ENCODE measurements at places on chromosomes 7 and 10. TPM values are rescaled to one million over a fixed set of nuclear protein-coding genes. Genes with fewer than 3 reads are reported as not detected.

GRCh38 chr7:45685619-45686240 lies 111.6 kb downstream of the ADCY1 start:
- DNase-seq, result no peak

DNA sequence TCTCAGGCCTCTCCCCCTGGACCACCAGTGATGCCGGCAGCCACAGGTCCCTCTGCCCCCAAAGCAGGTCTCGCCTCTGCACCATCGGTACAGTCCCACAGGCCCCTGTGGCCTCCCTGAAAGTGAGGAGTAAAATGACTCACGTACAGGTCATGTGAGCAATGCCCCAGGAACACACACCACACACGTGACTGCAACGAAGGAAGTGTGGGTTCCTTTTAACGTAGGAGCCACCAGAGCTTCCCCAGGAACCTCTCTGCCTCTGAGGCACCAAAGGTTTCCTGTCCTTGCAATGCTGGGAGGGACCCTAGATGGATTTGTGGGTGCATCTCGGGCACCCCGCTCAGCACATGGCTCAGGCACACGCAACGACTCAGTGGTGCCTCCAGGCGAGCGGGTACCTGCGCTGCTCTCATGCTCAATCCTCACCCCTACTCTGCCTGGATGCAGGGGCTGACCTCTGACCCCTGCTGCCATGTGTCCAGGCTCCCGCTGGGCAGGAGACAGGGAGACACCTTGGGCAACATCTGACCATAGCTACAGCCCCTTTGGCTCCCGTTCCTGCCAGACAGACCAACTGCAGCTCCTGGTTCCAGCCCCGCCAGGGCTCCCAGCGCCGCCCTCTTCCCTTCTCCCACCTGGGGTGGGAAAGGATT lies 120.7 kb downstream of the PRKAG2 start:
- DNase-seq, result peak; percentile 39

DNA sequence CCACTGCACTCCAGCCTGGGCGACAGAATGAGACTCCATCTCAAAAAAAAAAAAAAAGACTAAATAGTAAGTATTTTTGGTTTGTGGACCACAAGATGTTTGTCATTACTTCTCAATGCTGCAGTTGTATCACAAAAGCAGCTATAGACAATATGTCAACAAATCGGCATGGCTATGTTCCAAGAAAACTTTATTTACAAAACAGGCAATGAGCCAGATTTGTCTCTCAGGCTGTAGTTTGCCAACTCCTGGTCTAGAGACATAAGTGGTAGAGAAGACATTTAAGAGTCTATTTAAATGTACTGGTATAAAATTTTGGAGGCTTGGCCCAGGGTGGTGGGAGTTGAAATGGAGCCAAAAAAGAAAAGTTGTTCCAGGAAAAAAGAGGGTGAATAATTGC lies 185.8 kb downstream of the SORCS1 start:
- no peak for DNase-seq

GRCh38 chr10:77919713-77920108 lies 6.8 kb downstream of the DLG5 start:
- no peak for DNase-seq

Gene ANKRD26
- 16.8 TPM for total RNA-seq

DNA sequence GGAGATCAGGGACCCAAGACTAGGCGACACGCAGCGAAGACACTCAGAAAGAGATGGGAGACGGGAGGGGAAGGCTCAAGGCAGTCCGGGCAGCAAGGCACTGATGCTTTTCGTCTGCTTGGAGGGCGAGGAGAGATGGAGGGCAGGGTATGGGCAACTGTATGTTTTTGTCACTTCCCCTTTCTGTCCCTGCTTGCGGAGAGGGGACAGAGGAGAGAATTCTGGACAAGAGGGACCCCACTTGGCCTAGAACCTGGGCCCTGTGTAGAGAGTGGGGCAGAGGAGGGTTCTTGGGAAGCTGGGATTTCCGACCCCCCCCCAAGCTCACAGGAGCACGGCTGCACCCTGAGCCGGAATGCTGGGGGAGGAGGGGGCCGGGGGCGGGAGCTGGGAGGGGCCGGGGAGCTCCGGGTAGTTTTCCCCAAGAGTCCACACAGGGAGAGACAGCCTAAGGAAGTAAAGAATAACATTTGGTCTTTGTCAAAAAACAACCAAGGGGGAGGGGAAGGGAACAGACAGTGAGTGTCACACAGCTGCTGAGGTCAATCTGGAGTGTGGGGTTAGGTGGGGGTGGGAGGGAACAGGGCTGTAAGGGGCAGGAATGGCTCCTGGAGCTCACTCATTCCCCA lies 1.8 kb downstream of the LRCH4 start:
- DNase-seq, result no peak

DNA sequence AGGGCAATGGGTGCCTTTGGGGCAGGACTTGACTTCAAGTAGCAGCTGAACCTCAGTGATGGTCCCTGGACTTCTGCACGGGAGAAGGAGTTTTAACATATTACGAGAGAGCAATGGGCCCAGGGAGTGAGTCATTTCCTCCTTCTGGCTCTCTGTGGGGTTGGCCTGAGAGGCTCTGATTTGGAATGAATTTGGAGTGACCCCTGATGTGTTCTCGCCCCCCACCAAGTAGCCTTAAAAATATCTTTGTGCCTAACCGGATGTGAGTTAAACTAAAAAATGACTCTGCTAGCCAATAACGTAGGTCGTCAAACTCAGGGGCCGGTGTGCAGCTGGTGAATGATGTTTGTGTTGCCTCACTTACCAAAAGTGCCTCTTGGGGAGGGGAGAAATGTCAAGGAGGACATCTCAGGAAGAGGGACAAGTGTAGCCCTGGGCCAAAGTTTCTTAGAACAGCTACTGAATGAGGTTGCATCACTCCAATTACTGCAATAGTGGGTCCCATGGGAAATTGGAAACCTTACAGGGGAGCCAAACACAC lies 656.6 kb downstream of the INHBA start:
- peak; percentile 37 for DNase-seq

- no peak for DNase-seq
Measured at GRCh38 chr10:64762861-64763260, 1241.7 kb downstream of the REEP3 start.

DNA sequence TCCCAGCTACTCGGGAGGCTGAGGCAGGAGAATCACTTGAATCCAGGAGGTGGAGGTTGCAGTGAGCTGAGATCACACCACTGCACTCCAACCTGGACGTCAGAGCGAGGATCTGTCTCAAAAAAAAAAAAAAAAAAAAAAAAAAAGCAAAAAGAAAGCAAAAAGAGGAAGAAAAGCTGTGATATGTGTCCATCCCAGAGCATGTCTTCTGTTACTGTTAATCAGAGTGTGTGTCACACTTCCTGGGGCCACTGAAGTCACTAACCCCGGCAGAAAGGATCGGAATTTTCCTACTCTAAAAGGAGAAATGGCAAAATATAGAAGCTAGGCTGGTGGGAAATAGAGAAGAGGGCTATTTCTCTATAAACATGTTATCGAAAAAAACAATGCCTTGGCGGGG lies 11.9 kb downstream of the PIK3AP1 start:
- no peak for DNase-seq

DNA sequence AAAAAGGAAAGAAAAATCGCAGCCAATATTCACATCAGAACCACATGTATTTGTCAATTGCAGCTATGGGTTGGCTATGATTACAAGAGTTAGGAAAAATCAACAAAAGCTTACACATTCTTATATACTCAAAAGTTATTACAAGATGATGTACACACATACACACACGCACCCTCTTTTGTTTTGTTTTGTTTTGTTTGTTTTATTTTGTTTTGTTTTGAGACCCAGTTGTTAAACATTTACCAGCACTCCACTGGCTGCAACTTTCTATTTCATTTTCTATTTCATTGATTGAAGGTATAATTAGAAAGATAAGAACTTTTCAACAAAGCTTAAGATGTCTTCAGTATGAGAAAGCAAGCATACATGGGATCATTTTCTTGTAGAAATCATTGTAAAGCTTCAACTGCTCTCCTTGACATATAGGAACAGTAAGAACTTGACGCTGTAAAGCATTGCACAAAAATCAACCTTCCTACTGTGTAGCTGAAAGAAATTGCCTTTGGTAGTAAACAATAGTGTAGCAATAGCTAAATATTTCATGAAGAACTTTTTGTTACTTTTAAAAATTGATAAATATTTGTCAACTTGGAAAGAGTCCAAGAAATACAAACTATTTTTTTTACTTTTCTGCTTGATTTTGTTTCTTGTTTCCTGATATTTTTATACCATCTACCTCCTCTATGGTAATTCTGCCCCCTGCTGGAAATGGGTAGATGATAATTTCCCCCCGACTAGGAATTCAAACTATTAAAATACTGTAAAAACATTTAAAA lies 205.9 kb downstream of the MBL2 start:
- no peak for DNase-seq

Gene NPSR1
- total RNA-seq, result not detected

- DNase-seq, result no peak
Measured at GRCh38 chr7:42002654-42003053, 234.4 kb downstream of the GLI3 start.

DNA sequence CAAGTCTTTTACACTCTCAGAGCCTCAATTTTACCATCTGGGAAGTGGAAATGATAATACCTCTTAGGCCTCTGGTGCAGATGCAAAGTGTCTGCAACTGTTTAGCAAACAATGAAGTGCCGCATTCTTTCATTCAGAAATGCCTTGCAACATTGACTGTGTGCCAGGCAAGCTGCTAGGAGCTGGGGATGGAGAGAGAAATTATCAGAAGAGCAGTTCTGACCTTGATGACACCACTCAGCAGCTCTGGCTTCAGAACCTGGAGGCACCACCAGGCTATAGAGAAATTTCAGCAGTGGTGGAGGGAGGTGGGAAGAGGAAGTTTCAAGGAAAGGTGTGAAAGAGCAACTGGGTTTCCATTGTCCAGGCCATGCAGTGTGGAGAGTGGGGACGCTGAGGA lies 78.1 kb upstream of the HABP2 start:
- no peak for DNase-seq

- peak; percentile 32 for DNase-seq
Measured at GRCh38 chr10:34727595-34728033, 87.5 kb downstream of the PARD3 start.

Gene EN2
- 2.1 TPM for total RNA-seq

- peak; percentile 12 for DNase-seq
Measured at GRCh38 chr10:5557040-5557721, 32.4 kb downstream of the CALML3 start.

GRCh38 chr10:13100349-13101294 lies 659 bp downstream of the OPTN start:
- DNase-seq, result no peak

DNA sequence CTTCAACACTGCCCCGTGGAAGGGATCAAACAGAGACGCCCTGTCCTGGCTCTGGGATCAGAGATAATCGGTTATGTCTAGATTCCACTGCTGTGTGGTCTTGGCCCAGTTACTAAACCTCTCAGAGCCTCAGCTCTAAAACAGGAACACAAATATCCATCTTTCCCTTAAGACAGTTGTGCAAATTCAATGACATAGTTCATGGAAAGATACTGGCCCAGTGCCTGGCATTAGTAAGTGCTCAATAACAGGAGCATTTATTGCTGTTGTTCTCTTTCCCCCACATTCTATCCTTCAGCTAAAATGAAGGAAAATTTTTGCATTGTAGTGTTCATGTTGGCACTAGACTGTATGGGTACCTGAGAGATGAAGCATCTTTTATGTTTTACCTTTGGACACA lies 58.6 kb downstream of the TACC2 start:
- no peak for DNase-seq

Gene KCND2
- 4.4 TPM for total RNA-seq

- no peak for DNase-seq
Measured at GRCh38 chr10:77819210-77820112, 107.1 kb downstream of the DLG5 start.

Gene CALHM3
- not detected for total RNA-seq

Gene EPO
- total RNA-seq, result 1.1 TPM

DNA sequence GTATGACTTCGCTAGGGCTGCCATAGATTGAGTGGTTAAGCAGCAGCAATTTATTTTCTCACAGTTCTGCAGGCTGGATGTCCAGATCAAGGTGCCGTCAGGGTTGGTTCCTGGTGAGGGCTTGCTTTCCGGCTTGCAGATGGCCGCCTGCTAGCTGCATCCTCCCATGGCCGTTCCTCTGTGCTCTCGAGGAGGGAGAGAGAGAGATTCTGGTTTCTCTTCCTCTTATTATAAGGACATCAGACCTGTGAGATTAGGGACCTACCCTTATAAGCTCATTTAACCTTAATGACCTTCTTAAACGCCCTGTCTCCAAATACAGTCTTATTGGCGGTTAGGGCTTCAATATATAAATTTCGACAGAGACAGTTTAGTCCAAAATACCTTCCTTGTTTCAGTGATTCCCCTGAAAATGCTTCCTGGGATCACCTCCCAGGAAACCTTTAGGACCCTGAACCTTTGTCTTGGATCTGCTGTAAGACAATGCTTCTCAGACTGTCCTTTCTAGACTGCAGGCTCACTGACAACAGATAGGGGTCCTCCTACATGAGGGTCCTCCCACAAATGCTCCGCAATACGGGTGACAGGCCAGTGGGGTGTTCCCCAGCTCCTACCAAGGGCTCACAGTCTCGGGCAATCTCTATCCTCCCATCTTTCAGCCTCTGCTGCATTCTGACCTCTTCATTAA lies 82.5 kb upstream of the BAIAP2L1 start:
- DNase-seq, result no peak

GRCh38 chr10:101094121-101094879 lies 32.5 kb downstream of the KAZALD1 start:
- DNase-seq, result no peak

Gene TPST1
- 26.5 TPM for total RNA-seq

Gene CUEDC2
- 26.2 TPM for total RNA-seq

DNA sequence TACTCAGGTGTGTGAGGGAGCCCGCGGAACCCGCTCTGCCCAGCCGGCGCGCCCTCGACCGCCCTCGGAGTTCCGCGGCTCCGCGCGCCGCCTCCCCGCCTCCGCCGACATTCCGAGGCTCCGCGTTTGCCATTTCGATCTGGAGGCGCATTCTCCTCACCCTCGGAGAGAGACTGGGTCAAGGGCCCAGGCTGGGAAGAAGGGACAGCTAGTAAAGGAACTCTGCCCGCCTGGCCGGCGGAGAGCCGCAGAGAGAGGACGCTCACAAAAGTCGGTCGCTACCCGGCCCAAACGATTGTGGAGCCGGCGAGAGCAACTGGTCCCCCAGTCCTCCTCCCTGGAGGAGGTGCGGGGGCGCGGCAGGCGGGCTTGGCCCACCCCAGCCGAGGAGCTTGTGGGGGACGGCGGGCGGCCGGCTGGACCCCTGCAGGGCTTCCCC lies 74.5 kb upstream of the LEP start:
- DNase-seq, result no peak
